ENCODE measurements at places on chromosomes 1 and 21. TPM values are rescaled to one million over a fixed set of nuclear protein-coding genes. Genes with fewer than 3 reads are reported as not detected.

GRCh38 chr1:5727191-5727590, 265.0 kb downstream of the NPHP4 start:
- DNase-seq = no peak

DNA sequence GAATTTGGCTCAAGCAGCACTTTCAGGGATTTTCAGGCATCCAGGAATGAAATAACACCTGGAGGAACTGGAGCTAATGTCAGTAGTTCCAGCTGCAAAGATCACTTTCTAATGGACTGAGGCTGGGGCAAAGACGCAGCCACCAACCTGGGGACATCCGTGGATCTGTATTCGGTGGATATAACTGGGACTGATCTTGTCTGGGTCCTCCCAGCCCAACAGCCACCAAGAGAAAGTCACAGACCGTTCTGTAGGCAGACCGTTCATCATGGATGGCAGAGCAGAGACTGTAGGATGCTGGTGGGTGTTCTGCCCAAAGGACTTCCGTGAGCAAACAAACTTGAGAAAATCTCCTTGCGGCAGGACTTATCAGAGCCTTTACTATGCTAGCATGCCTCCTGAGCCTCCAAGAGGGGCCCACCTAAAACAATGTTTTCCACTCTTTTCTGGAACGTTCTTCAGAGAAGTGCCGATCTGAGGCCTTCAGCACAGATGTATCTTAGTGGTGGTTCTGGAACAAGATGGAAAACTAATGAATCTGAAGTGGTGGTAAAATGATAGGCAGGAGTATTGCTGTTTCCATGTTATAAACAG, 86.1 kb upstream of the KLHDC7A start:
- DNase-seq = no peak

GRCh38 chr1:156948708-156949107, 28.3 kb downstream of the LRRC71 start:
- DNase-seq = no peak

DNA sequence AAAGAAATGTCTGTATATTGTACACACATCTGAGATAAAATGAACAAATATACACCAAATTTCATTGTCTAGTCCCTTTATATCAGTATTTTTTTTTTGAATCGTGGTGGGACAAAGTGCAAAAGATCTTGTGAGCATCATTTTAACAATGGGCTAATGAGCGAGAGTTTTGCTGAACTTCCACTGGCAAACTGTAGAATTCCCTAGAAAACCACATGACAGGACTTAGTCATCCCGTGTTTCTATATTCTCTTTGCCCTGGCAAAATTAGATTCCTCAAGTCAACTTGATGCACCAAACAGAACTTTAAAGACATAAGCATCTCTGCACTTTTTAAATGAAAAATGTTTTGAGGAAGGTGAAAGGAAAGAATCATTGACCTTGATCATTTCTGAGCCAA, 488.2 kb upstream of the PTBP2 start:
- no peak for DNase-seq

DNA sequence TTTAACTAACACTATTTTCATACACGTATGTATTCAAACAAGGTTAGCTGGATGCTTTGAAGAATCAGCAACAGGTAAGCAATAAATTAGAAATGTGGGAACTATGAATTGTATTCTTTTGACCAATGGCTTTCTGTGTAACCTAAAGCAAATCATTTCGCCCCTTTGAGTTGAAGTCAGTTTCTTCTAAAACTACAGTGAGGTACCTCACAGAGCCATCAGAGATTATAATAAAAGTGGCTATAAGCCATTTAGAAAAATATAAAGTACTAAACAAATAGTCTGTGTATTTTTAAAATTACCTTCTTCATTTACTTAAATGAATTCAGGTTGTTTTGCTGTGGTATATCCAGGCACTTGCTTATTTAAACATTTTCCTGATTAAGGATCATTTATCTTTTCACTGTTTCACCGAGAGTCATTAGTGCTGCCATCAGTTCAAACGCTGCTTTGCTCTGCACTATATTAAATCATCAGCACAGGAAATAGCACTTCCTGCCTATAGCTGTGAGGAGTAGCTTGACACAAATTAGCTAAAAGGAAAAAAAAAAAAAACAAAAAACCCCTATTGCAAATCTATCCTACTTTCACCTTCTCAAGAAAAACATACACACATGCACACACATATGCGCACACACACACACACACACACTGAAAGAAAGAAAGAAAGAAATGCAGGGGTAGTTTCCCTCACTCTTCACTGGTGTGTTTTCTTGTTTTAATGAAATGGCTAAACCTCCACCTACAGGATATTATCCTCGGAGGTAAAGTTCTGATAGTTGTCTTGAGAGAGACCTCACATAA, 39.8 kb upstream of the C1orf105 start:
- DNase-seq = peak; percentile 49

The SPATA6 gene
- not detected for polyA plus RNA-seq

All from immature natural killer cell (primary cell).